Thoracic aorta endothelial cell (primary cell): ENCODE measurements at places on chromosomes 3 and 15. TPM values are rescaled to one million over a fixed set of nuclear protein-coding genes. Genes with fewer than 3 reads are reported as not detected.

The CAV3 gene
- not detected in 2 replicates for total RNA-seq

The SLC22A13 gene
- 0.22 and 0.27 TPM in 2 replicates for total RNA-seq

The PRC1 gene
- total RNA-seq: 194 and 268 TPM in 2 replicates

The TRMT10C gene
- total RNA-seq: 48.5 and 50.9 TPM in 2 replicates

The MOBP gene
- total RNA-seq: 0.07 and 0.13 TPM in 2 replicates
